ENCODE measurements at places on chromosomes 5 and 9.

DNA sequence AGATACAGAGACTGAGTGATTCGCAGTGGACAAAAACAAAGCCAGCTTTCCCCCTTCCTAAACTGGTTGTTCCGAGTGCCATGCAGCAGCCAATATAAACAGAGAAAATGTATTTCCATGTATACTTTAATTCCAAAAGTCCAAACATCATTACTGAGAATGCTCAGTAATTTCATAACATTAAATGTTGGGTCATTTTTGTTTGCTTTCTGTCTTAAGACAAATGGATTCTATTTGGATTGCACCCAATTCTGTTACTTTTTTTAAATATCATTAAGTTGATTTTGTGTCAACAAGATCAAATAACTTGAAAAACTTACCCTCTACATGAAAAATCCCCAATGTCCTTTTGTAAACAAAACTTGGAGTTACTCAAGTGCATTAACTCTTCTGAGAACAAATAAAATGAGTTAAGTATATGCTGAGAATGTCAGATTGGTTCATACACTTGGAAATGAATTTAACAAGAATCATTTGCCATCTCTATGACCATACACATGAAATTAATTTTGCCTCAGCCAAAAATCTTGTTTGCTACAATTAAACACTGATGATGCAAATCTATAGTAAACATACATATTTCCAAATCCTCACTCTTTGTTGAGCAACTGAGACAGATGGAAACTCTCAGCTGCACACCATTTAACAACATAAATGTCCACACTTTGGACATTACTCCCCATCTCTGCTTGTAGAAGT lies 19.4 kb downstream of the LURAP1L start:
- no peak for DNase-seq

DNA sequence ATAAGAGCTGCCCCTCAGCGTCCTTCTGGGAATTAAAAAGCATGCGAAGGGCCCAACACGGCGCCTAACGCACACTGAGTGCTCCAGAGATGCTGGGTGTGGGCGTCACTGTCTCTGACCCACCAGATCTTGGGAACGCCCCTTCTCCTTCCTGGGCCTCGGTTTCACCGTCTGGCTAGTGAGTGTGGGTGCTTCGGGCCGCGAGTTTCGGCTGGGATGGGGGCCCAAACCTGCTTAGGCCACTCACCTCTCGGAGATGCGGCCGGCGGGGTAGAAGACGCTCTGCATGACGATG lies 3.7 kb downstream of the PIP5KL1 start:
- no peak for DNase-seq

GRCh38 chr5:150615141-150615699 lies 25.2 kb upstream of the SYNPO start:
- DNase-seq, result no peak

GRCh38 chr5:177426566-177427210 lies at the start of gene GRK6:
GRK6 (plus strand) TSS chr5:177426676; CDS start chr5:177426846, 170 bp downstream.
- peak; percentile 62 for DNase-seq

- no peak for DNase-seq
These were observed 462.9 kb downstream of the DMRT2 start for GRCh38 chr9:1513105-1513504.

DNA sequence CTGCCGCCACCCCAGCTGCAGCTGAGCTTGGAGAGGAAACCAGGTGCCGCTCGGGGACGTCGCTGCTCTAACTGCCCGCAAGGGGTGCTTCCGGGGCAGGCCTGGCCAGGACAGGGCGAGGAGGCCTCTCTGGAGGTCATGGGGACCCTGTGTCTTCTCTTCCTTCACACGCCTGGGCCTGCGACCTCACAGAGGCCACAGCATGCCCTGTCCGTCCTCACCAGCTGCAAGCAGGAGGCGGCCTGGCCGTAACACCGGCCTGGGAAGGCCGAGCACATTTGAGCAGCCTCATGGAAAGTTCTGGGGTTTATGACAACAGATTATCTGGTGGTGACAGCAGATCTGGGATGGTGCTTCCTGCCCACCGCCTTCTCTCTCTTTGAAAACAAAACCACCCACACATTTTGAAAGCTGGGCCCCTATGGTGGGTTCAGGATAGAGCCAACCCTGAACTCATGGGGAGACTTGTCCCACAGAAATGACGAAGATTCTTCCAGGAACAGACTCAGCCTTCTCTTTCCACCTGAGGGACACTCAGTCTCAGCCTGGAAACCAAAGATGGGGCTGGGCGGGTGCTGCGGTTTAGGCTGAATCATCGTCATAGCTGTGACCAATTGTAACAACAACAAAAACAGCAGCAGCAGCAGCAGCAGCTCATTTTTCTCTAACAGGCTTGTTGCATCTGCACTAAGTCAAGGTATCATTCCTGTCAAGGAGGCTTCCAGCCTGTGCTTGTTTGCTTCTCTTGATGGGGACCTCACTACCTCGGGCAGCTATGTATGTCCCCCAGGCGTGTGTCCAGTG lies 99.6 kb upstream of the RAPGEF1 start:
- peak; percentile 31 for DNase-seq

- DNase-seq, result no peak
These were observed 112.6 kb upstream of the CPEB4 start for GRCh38 chr5:173775261-173776197.

DNA sequence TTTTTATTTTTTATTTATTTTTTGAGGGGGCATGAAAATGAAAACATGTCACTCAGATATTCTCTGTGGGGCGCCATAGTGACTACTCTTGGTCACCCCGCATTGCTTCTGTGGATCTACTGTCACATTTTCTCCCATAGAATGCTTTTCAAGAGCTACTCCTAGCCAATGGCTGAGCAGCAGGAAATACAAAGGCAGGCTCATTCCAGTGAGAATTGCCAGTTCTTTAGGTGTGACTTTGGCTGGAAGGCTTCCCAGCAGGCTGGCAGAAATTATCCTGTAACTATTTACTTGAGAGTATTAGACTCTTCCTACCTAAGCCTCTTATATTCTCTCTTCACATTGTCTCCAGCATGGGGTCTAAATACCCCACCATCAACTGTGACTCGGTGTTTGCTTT lies 21.0 kb upstream of the PTPRD start:
- DNase-seq, result no peak

DNA sequence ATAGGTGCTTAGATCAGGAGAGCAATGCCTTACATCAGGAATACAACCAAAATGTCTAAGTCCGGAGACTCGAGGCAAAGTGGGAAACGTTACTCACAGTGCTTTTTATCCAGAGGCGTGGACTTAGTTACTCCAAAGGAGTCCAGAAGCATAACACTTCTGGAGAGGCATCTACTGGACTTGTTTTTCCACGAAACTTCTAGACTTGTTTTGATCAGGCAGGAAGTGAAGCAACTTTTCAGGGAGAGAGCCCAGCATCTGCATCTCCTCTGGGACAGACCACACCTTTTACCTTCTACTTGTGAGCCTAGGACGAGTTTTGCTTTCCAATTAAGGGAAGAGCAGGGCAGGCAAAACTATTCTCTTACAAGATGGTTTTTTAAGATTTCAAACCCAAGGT lies 1.2 kb upstream of the TJP2 start:
- peak; percentile 25 for DNase-seq

DNA sequence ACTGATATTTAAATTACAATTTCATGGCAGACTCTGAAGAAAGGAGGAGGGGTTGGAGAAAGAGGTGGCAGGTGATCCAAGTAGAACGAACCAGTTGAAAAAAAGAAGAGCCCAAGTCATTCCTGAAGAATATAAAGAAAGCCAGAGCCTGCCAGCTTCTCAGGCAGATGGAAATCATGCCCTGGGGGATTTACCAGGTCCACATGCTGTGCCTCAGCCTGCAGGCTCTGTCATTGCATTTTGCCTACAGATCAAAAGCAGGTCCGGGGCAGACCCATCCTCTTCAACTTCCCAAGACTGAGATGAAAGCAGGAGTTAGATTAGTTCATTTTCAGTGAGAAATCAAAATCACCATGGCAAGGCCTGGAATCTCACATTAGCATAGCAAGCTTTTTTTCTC lies 48.5 kb downstream of the GDNF start:
- no peak for DNase-seq

- DNase-seq, result no peak
These were observed 42.2 kb downstream of the MED27 start for GRCh38 chr9:132037458-132037857.

GRCh38 chr9:11023201-11023600 lies 410.4 kb upstream of the PTPRD start:
- no peak for DNase-seq

DNA sequence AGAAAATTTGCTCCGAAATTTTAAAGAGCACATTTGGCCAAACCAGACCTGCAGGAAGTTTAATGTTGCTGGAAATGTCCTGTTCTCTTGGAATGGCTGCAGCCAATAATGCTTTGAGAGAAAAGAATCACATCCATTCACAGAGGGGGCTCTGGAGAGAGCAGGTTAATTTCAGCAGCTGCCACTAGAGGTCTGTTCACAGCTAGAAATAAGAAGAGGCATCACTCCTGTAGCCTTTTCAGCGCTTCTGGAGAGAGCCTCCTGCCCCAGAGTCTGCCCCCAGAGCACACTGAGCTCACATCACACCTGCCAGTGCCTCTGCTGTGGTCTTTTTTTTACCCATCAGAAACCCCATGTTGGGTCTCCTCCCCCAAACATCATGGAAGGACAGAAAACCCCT lies 124.8 kb upstream of the RAD23B start:
- DNase-seq, result no peak

GRCh38 chr9:83281306-83282255 lies 218.6 kb upstream of the RASEF start:
- DNase-seq, result peak; percentile 18

DNA sequence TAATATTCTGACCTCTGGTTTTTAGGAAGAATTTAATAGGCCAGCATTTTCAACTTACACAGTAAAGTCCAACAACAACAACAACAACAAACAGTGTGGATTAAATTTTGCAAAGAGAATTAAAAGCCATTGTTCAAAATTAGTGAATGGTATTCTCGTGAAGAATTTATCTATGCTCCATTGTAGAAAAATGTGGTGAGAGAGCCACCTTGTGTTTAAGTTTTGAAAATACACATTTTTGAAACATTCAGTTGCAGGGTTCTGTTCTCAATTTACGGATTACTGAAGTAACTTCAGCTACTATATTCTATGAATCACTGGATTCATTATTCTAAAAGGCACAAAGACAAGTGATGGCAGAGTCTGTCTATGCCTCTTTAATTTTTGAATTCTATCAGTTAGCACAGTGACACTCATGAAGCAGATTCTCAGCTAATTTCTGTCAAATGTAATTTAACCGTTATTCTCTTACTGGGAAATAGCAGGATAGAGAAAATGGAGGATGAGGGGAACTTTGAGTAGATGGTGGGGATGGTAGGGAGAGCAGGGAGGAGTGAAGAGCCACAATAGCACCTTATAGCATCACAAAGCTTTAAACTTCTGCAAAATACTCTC lies 11.0 kb downstream of the CCDC152 start:
- DNase-seq, result peak; percentile 67

GRCh38 chr9:99822109-99822805 lies 572 bp downstream of the NR4A3 start:
- no peak for DNase-seq

- DNase-seq, result no peak
These were observed 101.7 kb downstream of the ARRDC3 start for GRCh38 chr5:91281401-91281800.
